ENCODE measurements at places on chromosomes 7 and 10. TPM values are rescaled to one million over a fixed set of nuclear protein-coding genes. Genes with fewer than 3 reads are reported as not detected.

DNA sequence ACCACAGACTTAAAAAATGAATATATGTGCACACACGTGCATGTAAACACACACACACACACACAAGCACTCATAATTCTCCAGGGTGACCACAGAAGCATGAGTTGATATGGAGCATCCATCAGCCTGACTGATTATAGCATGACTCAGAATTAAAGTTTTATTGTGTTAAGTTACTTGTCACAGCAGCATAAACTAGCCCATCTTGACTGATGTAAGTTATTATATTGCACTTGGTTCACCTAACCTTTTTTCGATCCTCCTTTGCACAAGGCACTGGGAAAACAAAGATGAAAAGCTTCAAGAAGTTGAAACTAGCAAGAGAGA, 18.8 kb upstream of the SLC35G1 start:
- no peak for DNase-seq

GRCh38 chr10:3622845-3623621, 162.0 kb downstream of the KLF6 start:
- no peak for DNase-seq

DNA sequence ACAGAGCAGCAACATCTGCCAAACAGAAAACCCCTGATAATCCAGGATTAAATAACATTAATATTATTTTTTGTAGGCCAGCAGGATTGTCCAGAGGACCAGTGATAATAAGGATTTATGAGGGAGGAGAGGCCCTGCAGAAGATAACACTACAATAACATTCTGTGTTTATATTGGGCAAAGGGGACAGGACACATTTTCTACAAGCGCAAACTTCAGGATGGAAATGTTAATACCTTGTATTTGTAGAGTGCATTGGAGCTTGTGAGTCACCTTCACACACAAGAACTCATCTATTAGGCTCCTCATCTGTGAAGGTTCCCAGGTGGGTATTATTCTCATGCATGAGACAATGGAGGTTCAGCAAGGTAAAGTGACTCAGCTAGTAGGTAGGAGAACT, 51.0 kb downstream of the BAMBI start:
- DNase-seq, result no peak

GRCh38 chr10:52780391-52781155, 8.0 kb upstream of the MBL2 start:
- no peak for DNase-seq

- DNase-seq, result no peak
Observed at GRCh38 chr7:25529320-25529719, 301.0 kb upstream of the NPVF start.

DNA sequence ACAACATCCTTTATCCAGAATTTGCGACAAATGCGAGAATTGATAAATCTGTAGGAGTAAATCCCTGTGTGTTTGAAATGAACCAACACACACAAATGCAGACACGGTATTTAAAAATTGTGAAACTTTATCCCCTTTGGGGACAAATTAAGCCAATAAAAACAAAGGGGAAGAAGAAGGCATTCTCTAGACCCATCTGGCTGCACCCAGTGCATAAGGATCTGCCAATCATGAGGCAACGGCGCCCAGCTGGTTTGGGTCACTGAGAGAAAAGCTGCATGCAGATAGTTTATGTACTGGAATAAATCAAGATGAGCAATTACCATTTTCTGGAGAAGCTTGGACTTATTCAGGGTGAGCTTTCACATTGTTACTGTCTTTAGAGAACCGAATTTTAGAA, 45.7 kb downstream of the VAX1 start:
- DNase-seq, result no peak

- no peak for DNase-seq
Observed at GRCh38 chr7:129047761-129048160, 7.2 kb downstream of the TNPO3 start.

GRCh38 chr7:143069912-143070500, 17.9 kb downstream of the OR6V1 start:
- DNase-seq, result no peak

BAMBI gene
- 3.6 TPM for total RNA-seq

PI4K2A gene
- total RNA-seq, result 13.6 TPM

ZNF789 gene
- total RNA-seq, result 4.3 TPM

WDFY4 gene
- 4.2 TPM for total RNA-seq

MMD2 gene
- total RNA-seq, result not detected

GPR26 gene
- total RNA-seq, result not detected

Data from sigmoid colon (tissue), 7 donors.